ENCODE measurements at places on chromosomes 3 and 15. TPM values are rescaled to one million over a fixed set of nuclear protein-coding genes. Genes with fewer than 3 reads are reported as not detected.

The CPLX3 gene
- total RNA-seq = not detected

The RLBP1 gene
- not detected for total RNA-seq

The ARL13B gene
- 10.3 TPM for total RNA-seq

The LMAN1L gene
- total RNA-seq = not detected

The CEP19 gene
- total RNA-seq = 2.2 TPM

The IDH2 gene
- 52.5 TPM for total RNA-seq

The SECISBP2L gene
- total RNA-seq = 6.2 TPM

The MEIS2 gene
- 8.2 TPM for total RNA-seq

The AHSG gene
- not detected for total RNA-seq

The SLC30A4 gene
- 1.7 TPM for total RNA-seq

The IFRD2 gene
- total RNA-seq = 98.9 TPM

The GPR149 gene
- not detected for total RNA-seq

The CACNA2D3 gene
- 0.05 TPM for total RNA-seq

The TMEM44 gene
- 10.8 TPM for total RNA-seq

The RTP3 gene
- total RNA-seq = not detected

The DALRD3 gene
- total RNA-seq = 22.8 TPM

The TLR9 gene
- not detected for total RNA-seq

The MUC20 gene
- total RNA-seq = 0.59 TPM

The NIPA2 gene
- 109 TPM for total RNA-seq

The MINAR1 gene
- 0.71 TPM for total RNA-seq

The SEMA6D gene
- not detected for total RNA-seq

The MST1 gene
- 1.6 TPM for total RNA-seq

The FAM174B gene
- 7.5 TPM for total RNA-seq

The DNASE1L3 gene
- total RNA-seq = 0.11 TPM

The SHQ1 gene
- total RNA-seq = 17.0 TPM

The CCRL2 gene
- total RNA-seq = 0.15 TPM

The CD96 gene
- not detected for total RNA-seq

The RPL22L1 gene
- total RNA-seq = 237 TPM

The SI gene
- total RNA-seq = not detected

The SLC51B gene
- total RNA-seq = 12.1 TPM

The FBXO40 gene
- total RNA-seq = not detected

The UROC1 gene
- not detected for total RNA-seq

The MESD gene
- 39.7 TPM for total RNA-seq

The ANKRD34C gene
- not detected for total RNA-seq

The SH2D7 gene
- not detected for total RNA-seq

The EBLN2 gene
- total RNA-seq = 0.38 TPM

The AGBL1 gene
- not detected for total RNA-seq

The LYZL4 gene
- not detected for total RNA-seq

The SLC6A1 gene
- total RNA-seq = not detected

The TRPC1 gene
- total RNA-seq = 7.7 TPM

The LTF gene
- not detected for total RNA-seq

The CIDEC gene
- 2.8 TPM for total RNA-seq

The UBA3 gene
- total RNA-seq = 25.6 TPM

The MLF1 gene
- 23.2 TPM for total RNA-seq

The B3GALNT1 gene
- total RNA-seq = 0.11 TPM

The ZIC1 gene
- 0.07 TPM for total RNA-seq

The CFAP20DC gene
- total RNA-seq = 1.7 TPM

All from A549 treated with DMSO at 1 μM for 4 hours (cell line).